Right atrium auricular region (tissue), 2 donors: ENCODE measurements at places on chromosomes 6 and 20. TPM values are rescaled to one million over a fixed set of nuclear protein-coding genes. Genes with fewer than 3 reads are reported as not detected.

- DNase-seq, result no peak
Observed at GRCh38 chr20:63626424-63627128, at the start of gene GMEB2. Gene GMEB2, minus strand, starts transcription at chr20:63627101. Its CDS starts 7,704 bp downstream, at chr20:63619397.

GRCh38 chr20:40991181-40991889, 37.3 kb upstream of the TOP1 start:
- DNase-seq, result no peak

DNA sequence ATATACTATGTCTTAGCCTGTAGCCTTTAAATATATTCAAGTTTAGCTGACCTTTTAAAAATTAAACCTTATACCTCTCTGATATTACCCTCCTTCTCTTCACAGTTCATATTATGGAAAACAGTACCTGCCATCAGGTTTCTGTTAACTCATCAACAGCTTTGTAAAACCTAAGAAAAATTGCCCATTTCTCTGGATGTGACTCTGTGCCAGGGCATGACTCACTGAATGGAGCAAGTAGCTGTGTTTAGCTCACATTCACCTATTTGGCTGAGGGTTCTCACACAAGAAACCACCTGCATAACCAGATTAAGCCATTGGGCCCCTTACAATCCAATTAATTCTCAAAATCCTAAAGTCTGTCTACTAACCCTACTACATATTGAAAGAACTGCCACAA, 678.8 kb upstream of the MARCKS start:
- DNase-seq, result no peak

DNA sequence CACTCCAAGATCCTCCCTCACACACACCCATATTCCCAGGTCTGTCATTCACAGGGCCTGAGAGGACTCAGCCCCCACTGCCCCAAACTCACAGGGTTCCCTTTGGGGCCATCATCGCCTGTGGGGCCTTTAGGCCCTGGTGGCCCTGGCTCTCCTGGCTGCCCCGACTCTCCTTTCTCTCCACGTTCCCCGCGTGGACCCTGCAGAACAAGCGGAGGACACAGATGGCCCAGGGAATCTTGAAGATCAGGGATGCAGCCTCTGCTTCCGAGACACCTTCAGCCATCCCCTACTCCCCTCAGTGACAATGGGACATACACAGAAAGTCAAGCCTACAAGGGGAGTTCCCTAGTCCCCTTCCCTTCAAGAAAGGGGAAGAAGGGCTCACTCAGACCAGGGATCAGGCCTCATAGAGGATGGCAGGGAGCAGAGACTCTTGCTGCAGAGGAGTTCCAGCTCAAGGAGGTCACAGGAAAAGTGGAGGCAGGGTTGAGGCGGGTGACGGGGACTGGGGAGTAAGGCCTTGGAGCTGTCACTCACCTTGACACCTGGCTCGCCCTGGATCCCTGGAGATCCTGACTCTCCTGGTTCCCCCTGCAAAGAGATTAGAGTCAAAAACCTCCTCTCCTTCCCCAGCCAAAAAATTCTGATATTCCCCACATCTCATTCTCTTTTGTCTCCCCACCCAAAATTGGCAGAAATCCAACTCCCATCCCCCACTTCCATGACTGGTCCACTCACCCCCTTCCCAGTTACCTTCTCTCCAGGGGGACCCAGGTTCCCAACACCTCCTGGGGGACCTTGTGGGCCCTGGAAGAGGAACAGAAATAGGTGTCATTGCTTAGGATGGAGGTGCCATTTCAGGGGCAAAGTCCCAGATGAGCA, 22.7 kb downstream of the COL11A2 start:
- no peak for DNase-seq

The GNMT gene
- total RNA-seq, result 4.1 TPM

The SGK2 gene
- not detected for total RNA-seq
